Activated CD8-positive, alpha-beta memory T cell treated with anti-CD3 and anti-CD28 coated beads for 24 hours (primary cell): ENCODE measurements at places on chromosomes 5 and 9.

GRCh38 chr5:136038635-136039034 lies 9.8 kb downstream of the TGFBI start:
- no peak for DNase-seq

- no peak for DNase-seq
Measured at GRCh38 chr9:128575916-128576315, 23.5 kb downstream of the SPTAN1 start.

- DNase-seq, result no peak
Measured at GRCh38 chr9:80157561-80157983, 585.8 kb downstream of the TLE4 start.

DNA sequence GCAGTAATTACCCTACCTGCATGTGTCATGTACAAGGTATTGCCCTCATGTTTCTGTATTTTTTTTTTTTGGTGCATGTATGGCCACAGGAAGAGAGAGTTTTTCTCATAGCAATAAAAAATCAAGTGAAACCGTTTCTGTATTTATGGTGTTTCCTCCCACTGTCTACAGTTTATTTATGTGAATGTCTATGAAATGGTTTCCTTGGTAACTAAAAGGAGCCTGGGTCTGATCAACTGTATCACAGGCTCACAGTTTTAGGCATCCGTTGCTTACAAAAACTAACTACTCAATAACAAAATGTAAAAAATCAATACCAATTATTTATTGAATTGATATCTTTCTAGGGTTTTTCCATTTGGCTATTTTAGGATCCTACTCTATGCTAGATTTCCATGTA lies 464.4 kb downstream of the TAF11L14 start:
- DNase-seq, result no peak

DNA sequence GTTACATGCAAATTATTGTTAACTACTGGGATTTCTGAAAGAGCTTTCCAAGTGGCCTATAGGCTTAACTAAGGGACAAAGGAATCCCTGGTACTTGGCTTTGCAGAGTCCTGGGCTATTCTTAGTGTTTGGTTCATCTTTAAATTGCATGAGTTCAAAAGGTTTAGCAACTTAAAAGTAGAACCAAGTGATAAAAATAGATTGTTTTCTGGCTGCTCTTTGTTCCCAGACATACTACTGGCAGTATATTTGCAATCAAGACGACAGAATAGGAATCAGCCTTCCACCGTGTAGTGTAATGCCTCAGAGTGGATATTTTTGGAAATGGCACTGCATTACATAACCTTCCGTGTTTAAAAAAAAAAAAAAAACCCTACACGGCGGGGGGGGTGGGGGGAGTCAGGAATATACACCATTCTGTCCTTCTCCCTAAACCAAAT lies 1.0 kb downstream of the NREP start:
- DNase-seq, result no peak

- DNase-seq, result no peak
Measured at GRCh38 chr5:132714456-132715307, 22.7 kb downstream of the KIF3A start.

- no peak for DNase-seq
Measured at GRCh38 chr5:157046041-157046440, 12.9 kb downstream of the HAVCR1 start.

DNA sequence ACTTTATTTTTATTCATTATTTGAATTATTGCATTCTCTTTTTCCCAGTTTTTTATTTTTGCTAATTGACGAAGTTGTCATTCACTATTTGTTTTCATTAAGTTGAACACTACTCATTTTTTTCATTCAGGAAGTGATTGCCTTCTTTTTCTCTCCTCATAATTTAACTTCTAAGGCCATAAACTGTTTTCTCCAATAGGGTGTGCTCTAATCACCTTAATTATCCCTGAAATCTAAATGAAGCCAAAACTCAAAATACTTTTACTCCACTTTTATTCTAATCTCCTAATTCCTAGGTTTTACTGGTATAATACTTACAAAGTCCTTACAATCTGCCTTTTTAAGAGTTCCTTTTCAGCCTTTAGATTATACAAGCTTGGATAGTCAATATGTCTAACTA lies 2.9 kb upstream of the OR13C2 start:
- no peak for DNase-seq

- no peak for DNase-seq
Measured at GRCh38 chr5:91937121-91937520, 554.0 kb upstream of the ARRDC3 start.

GRCh38 chr9:113178087-113178486 lies 27.3 kb downstream of the SLC31A2 start:
- DNase-seq, result no peak

GRCh38 chr5:178346607-178347334 lies 114.2 kb upstream of the PHYKPL start:
- DNase-seq, result no peak

DNA sequence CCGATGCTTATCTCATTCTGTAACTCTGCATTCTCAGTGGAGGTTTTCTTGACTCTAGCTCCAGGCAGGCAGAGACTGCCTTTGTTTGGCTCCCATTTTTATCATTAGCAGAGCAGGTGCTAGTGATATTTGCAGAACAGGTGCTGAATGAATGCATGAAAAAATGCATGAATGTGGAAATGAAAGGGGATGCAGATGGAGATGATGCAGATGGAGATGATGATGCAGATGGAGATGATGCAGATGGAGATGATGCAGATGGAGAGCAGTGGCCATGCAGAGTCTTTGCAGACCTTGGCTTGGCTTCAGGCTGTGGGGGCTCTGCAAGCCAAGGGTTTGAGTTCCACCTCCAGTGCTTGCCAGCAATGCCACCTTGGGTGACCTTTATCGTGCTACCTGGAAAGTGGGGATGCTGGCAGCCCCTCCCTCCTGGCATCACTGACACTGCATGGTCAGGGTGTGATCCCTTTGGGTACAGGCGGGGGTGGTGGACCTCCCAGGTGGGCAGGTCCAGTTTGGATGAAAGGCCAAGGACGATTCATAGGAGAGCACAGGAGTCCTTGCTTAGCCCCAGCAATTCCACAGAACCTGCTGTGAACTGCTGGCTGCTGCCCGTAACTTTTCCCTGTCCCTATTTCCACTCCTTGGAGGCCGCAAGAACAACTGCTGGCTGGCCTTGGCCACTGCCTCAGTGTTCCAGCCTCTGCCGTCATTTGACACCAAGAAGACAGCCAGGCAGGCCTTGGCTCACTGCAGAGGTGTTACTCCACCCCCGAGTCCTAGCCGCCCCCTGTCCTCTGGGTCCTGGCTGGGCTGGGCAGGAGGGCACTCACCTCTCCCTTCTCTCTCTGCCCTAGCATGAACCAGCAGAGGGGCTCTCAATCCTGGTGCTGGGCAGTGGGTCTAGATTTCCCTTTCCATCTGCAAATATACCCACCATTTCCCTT lies 33.0 kb downstream of the ERGIC1 start:
- DNase-seq, result no peak

- DNase-seq, result no peak
Measured at GRCh38 chr5:116135344-116135743, 50.5 kb downstream of the COMMD10 start.

DNA sequence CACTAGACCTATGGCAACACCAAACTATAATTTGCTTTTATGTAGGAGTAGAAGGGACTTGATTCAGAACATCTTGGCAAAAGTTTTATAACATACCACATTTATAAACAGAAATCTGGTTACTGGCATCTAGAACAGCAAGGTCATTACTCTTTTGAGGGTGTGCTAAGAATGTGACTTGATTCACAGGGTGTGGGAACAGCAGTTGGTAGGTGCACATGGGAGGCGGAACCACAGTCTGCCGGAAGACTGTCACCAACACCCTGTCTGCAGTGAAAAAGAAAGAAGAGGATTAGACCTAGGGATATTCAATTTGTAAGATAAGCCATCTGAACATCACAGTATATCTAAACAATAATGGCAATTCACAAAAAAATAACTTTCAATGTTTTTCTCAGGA lies 23.0 kb downstream of the ELP1 start:
- DNase-seq, result no peak

DNA sequence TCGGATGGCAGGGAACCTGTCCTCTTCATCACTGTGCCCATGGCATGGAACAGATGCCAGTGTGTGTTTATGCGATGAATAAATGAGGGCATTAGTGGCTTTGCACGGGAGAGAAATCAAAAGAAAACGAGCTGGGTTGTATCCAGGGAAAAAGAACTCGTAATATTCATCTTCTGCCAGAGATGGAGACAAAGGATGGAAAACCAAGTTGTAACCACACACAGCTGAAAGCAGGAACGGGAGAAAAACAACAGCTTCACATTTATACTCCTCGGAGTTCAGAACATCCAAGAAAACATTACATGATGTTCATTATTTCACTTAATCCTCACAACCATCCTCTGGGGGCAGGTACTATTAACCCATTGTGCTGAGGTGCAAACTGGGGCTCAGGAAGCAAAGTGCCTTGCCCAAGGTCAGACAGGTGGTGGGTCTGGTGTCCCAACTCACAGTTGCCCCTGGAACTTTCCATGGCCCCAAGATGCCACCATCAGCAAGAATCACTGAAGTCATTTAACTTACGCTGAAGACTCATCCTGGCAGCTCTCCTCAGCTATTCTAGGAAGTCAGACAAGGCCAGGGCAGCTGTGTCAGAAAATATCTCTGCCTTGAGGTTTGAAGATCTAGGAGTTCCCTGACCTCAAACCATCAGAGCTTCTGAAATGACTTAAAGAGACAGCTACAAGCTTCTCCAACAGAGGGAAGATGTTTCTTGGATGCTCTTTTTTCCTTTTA lies 250.4 kb downstream of the NSG2 start:
- no peak for DNase-seq

DNA sequence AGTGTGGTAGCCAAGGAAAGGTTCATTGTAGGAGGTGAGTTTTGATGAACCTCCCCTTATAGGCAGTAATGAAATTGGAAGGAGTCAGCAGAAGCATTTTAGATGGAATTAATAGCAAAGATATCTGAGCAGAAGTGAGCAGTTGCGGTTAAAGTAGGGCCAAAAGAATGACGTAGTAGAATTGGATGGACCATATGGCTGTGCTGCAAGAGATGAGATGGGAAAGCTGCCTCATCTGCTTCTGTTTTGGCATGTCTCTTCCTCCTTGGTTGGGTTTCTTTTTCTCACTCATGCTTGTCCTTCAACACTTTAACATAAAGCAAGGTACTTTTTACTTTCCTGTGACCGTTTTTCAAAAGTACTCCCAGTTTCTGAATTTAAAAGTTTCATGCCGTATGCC lies 55.8 kb downstream of the AQP7 start:
- no peak for DNase-seq

DNA sequence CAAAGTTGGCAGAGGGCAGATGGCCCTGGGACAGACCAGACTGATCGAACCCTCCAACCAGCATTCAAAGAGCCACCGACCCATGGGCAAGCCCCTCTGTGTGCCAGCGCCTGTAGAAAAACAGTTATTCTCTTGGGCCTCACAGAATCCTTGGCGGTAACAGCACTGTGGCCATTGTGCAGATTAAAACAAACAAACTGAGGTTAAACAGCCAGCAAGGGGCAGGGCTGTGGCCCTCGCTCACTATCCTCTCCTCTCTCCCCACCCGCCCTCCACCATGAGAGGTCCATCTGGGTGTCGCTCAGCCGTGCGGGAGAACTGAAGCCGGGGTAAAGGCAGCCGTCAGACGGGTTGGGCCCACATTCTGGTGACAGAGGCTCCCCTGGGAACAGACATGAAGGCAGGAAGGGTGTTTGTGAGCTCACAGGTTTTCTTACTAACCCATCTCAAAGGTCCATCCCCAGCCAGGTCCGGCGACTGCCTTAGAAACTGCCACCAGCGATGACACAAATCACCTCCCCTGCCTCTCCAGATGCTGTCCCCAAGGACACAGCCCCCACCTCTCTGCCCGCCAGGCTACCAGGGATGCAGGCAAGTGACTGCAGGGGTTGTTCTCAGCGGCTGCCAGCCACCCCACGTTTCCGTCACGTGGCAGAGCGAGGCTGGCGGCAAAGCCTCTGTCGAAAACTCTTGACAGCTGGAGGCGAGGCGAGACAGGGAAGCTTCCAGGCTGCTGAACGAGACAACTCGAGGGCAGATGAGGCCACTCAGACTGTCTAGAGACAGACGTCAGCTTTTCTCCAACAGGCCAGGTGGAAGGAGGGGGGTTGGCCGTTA lies 75.8 kb upstream of the SARDH start:
- no peak for DNase-seq

- DNase-seq, result no peak
Measured at GRCh38 chr9:131639769-131640437, 94.6 kb downstream of the PRRT1B start.

- DNase-seq, result peak; percentile 15
Measured at GRCh38 chr9:34384368-34385165, 7.9 kb upstream of the MYORG start.

DNA sequence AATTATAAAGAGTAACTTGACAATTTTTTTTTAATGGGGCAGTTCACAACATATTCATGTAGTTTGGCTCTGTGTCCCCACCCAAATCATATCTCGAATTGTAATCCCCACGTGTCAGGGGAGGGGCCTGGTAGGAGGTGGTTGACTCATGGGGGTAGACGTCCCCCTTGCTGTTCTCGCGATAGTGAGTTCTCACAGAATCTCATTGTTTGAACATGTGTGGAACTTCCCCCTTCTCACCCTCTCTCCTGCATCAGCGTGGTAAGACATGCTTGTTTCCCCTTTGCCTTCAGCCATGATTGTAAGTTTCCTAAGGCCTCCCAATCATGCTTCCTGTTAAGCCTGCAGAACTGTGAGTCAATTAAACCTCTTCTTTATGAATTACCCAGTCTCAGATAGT lies 40.7 kb downstream of the FBXW11 start:
- DNase-seq, result no peak

- no peak for DNase-seq
Measured at GRCh38 chr5:38728029-38728428, 117.8 kb upstream of the OSMR start.

- DNase-seq, result no peak
Measured at GRCh38 chr5:94888674-94889073, 270.2 kb downstream of the SLF1 start.

- no peak for DNase-seq
Measured at GRCh38 chr5:123360201-123360571, 63.0 kb downstream of the CEP120 start.

- peak; percentile 63 for DNase-seq
Measured at GRCh38 chr9:91362051-91362611, 413 bp upstream of the AUH start.

DNA sequence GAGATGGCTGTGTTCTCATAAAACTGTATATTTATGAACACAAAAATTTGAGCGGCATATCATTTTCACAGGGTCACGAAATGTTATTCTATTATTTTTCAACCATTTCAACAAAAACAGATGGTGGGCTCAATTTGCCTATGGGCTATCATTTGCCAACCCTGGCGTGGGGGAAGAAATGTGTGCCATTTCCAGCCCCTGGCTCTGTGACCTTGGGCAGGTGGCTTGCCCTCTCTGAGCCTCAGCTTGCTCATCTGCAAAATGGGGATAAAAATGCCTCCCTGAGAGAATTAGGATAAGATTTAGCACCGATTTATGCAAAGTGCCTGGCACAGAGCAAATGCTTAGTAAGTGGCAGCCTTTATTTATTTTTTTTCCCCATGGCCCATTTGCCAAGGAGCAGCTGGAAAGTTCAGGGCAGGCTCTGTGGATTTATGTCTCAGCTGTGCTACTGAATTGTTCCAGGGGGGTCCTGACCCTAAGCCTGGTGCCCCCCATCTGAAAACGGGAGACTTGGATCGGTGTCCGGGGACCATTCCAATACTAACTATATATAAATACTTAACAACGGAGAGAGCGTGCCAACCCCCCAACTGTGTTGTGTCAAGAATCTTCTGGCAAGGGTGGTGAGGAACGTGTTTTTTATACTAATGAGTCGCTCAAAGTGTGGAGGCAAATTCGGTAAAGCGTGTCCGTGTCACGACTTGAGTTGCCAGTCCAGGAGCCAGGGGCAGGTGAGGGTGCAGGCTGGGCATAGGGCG lies 34.5 kb downstream of the HRH2 start:
- no peak for DNase-seq
